Activated naive CD8-positive, alpha-beta T cell treated with anti-CD3 and anti-CD28 coated beads, Interleukin-2, amount 50 U/mL, for 24 hours (primary cell): ENCODE measurements at places on chromosomes 7 and 10.

GRCh38 chr10:122419876-122420623, 34.4 kb upstream of the ARMS2 start:
- H3K4me1 ChIP-seq: peaks cover 88% of the 10 kb centered on the region
- H3K27ac ChIP-seq: no peak overlapping the region
- H3K27me3 ChIP-seq: no peaks in the 10 kb centered on the region
- no peak for DNase-seq
- no peak overlapping the region for H3K4me3 ChIP-seq

DNA sequence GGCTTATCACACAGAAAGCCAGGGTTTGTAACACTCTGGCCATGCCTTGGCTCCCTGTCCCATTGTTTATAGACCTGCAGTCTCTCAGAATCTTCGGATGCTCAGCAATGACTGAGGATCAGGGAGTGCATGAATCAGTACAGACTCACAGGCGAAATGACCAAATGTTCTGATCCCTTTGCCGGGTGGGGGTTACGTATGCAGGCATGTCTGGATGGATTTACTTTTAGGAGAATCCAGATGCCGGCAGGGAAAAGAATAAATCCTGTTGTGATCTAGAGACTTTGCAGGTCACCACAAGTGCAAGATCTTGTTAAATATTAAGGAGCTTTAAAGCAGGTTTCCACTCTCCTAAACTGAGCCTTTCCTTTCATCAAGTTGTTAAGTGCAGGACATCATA, 149.5 kb downstream of the SFMBT2 start:
- no peak for DNase-seq
- peak overlapping the region; percentile 18 for H3K27ac ChIP-seq
- no peaks in the 10 kb centered on the region for H3K27me3 ChIP-seq
- peaks cover 56% of the 10 kb centered on the region for H3K4me1 ChIP-seq
- no peak overlapping the region for H3K4me3 ChIP-seq

GRCh38 chr10:13956826-13957225, 370.1 kb downstream of the PRPF18 start:
- no peak for DNase-seq
- no peak overlapping the region for H3K27ac ChIP-seq
- peaks cover 6% of the 10 kb centered on the region for H3K27me3 ChIP-seq
- no peak overlapping the region for H3K4me3 ChIP-seq

- peaks cover 5% of the 10 kb centered on the region for H3K27me3 ChIP-seq
- H3K36me3 ChIP-seq: peaks cover 3% of the 10 kb centered on the region
Measured at GRCh38 chr7:152733286-152733934, 26.1 kb upstream of the ACTR3B start.

DNA sequence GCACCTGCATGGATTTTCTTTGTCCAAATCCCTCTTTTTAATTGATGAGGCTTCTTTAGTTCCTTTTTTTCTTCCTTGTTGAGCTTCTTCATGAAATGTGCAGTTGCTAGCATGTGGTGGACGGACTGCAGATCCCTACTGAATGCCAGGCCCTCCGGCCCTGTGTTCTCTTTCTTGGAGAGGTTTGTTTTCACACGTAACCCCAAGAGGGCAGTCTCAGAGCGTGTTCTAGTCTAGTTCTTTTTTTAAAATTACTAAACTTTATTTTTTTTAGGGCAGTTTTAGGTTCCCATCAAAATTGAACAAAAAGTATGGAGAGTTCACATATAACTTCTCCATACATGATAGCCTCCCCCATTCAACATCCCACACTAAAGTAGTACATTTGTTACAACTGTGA, 190.0 kb downstream of the CFTR start:
- DNase-seq: no peak
- no peak overlapping the region for H3K27ac ChIP-seq
- no peak overlapping the region for H3K4me3 ChIP-seq
- peaks cover 2% of the 10 kb centered on the region for H3K27me3 ChIP-seq

DNA sequence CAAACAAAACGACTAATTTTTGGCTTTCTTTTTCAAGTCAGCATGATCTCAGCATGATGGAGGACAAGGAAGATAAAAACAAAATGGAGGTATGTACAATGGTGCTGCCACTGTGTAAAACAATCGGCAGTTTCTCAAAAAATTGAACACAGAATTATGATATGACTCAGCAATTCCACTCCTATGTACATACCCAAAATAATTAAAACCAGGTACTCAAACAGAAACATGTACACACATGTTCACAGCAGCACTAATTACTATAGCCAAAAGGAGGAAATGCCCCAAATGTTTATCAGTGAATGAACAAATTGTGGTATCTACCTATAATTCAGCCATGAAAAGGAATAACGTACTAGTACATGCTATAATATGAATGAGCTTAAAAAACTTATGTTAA, 29.9 kb downstream of the SNX13 start:
- peaks cover 24% of the 10 kb centered on the region for H3K36me3 ChIP-seq
- peaks cover 29% of the 10 kb centered on the region for H3K4me1 ChIP-seq
- no peak for DNase-seq
- no peak overlapping the region for H3K4me3 ChIP-seq

DNA sequence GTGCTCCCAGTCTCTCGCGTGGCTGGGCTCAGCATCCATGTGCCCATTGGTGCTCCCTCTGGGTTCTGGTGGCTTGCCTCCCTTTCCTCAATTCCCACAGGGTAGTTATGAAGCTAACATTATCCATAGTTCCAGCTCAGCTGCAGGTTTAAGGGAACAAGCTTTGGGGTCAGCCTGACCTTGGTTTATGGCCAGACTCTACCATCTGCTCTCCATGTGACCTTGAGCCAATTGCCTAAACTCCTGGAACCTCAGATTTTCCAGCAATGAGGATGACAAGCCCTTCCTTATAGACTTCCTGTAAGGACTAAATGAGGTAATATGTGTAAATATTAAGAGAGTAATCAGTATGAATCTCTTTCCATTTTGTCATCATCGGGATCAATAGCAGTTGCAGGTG, 10.1 kb upstream of the SLC29A3 start:
- H3K27me3 ChIP-seq: peaks cover 17% of the 10 kb centered on the region
- no peak overlapping the region for H3K4me3 ChIP-seq
- no peak for DNase-seq
- no peak overlapping the region for H3K27ac ChIP-seq

DNA sequence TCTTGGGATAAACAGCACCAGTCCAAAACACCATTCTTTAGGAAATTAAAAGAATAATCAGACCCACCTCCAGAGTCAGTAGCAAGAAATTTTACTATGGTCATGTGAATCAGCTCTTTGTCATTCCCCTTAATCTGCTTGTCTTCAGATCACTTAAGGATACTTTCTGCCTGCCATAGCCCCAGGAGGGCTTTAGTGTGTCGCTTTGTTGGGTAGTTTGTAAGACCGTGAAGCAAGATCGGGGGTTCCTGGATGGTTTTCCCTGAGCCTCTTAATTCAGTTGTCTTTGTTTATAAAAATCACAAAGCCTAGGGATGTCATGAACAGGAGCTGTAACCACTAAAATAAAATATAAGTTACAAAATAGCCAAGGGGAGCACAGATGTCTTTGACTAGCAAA, 223.6 kb downstream of the RELN start:
- H3K4me1 ChIP-seq: no peaks in the 10 kb centered on the region
- H3K36me3 ChIP-seq: no peaks in the 10 kb centered on the region
- H3K27ac ChIP-seq: no peak overlapping the region
- DNase-seq: no peak
- H3K27me3 ChIP-seq: no peaks in the 10 kb centered on the region

- H3K4me3 ChIP-seq: no peak overlapping the region
- no peak for DNase-seq
- no peak overlapping the region for H3K27ac ChIP-seq
- peaks cover 58% of the 10 kb centered on the region for H3K27me3 ChIP-seq
- no peaks in the 10 kb centered on the region for H3K36me3 ChIP-seq
Measured at GRCh38 chr7:121331574-121331973, 2.8 kb downstream of the WNT16 start.

DNA sequence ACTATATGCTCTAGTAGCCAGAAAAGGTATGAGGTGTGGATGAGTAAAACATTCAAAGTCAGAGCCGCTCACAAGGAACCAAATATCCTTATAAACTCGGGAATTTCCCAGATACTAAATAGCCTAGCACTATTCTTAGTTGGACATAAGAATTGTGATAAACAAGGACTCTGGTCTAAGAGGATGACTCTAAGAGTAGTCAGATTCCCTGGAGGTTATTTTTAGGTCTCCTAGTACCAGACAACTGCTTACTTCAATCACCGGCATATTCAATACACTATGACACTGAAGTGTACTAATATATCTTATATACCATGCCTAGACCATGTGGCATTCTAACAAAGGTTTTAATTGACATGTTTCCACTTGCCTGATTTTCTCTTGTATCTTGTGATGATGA, 56.5 kb downstream of the LMBR1 start:
- no peak overlapping the region for H3K27ac ChIP-seq
- no peak for DNase-seq
- no peaks in the 10 kb centered on the region for H3K27me3 ChIP-seq
- H3K4me1 ChIP-seq: peaks cover 8% of the 10 kb centered on the region
- H3K36me3 ChIP-seq: peaks cover 29% of the 10 kb centered on the region

- no peaks in the 10 kb centered on the region for H3K27me3 ChIP-seq
- DNase-seq: no peak
- no peak overlapping the region for H3K4me3 ChIP-seq
- no peak overlapping the region for H3K27ac ChIP-seq
- H3K4me1 ChIP-seq: no peaks in the 10 kb centered on the region
Measured at GRCh38 chr7:14835384-14835783, 67.2 kb downstream of the DGKB start.

DNA sequence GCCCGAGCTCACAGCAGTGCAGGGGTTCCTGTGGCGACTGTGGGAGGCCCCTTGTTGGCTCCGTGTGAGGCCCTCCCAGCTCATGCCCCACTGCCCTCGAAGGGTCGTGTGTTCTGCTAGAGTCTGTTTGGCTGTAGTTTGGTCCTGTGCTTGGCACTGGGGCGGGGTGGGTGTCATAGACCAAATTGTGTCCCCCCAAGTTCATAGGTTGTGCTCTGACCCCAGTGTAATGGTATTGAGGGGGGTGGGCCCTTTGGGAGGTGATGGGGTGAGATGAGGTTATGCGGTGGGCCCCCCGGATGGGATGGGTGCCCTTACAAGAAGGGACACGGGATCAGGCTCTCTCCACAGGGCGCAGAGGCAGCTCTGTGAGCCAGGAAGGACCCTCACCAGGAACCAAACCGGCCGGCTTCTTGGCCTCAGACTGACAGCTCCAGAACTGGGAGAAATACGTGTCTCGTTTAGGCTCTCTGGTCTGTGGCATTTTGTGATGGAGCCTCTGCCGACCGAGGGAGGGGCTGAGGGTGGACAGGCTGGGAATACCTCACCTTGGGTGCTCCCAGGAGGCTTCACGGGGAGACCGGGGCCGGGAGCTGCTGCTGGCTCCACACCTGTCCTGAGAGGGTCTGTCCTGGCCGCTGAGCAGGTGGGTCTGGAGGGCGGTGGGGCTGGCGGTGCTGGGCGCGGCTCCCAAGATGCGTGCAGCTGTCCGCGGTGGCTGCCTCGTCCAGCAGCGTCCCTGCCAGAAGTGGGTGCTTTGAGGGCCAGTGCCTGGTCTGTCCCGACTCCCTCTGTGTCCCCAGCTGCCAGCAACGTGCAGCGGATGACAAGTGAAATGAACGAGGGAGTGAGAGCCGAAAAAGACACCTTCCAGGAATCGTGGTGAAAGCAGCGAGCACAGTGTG, 89.4 kb downstream of the INPP5A start:
- no peaks in the 10 kb centered on the region for H3K27me3 ChIP-seq
- no peak overlapping the region for H3K27ac ChIP-seq
- H3K4me1 ChIP-seq: peaks cover 23% of the 10 kb centered on the region
- H3K4me3 ChIP-seq: no peak overlapping the region

DNA sequence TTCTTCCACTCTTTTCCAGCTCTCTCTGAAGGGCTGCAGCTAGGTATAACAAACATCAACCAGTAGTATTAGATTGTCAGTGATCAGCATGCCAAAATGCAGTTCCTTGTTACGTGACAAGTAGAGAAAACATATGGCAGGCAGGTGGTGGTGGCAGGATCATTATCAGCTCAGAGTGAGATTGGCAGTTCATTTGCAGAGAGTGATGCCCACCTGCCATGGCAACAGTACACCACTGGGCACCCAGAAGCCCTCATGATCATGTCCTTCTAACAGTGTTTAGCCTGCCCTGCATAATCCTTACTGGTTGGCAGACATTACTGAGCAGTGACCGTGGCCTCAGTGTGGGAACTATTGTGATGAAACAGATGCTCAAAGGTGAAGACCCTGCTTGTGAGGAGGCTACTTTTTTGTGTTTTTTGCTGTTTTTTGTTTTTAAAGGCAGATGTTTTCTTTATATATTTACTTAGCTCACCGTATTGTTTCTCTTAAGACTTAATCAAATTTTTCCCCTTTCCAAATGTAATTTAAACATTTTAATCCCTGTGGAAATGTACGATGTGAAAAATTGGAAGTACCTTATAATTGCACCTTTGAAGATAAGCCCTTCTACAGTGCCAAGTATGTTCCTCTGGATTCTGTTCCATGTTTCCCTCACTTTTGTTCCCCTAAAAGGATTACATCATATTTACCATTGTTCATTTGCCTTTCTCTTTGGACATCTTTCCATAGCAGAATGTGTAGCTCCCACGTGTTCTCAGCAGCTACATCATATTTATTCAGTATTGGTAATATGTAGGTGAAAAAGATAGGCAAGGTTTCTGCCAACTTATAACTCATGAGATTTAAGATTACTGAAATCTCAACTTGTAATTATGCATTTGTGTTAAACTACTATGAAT, 179.6 kb downstream of the SND1 start:
- no peak overlapping the region for H3K4me3 ChIP-seq
- peaks cover 2% of the 10 kb centered on the region for H3K4me1 ChIP-seq
- no peaks in the 10 kb centered on the region for H3K27me3 ChIP-seq
- peaks cover 54% of the 10 kb centered on the region for H3K36me3 ChIP-seq

- no peaks in the 10 kb centered on the region for H3K4me1 ChIP-seq
- H3K27me3 ChIP-seq: no peaks in the 10 kb centered on the region
- DNase-seq: no peak
- H3K4me3 ChIP-seq: no peak overlapping the region
Measured at GRCh38 chr7:114264023-114264422, 150.6 kb upstream of the FOXP2 start.

GRCh38 chr7:1251796-1252539, 19.3 kb downstream of the UNCX start:
- peaks cover 53% of the 10 kb centered on the region for H3K27me3 ChIP-seq
- no peak for DNase-seq
- no peaks in the 10 kb centered on the region for H3K36me3 ChIP-seq
- H3K4me3 ChIP-seq: no peak overlapping the region
- H3K27ac ChIP-seq: no peak overlapping the region
- peaks cover 5% of the 10 kb centered on the region for H3K4me1 ChIP-seq
